ENCODE measurements at places on chromosomes 1 and 21.

DNA sequence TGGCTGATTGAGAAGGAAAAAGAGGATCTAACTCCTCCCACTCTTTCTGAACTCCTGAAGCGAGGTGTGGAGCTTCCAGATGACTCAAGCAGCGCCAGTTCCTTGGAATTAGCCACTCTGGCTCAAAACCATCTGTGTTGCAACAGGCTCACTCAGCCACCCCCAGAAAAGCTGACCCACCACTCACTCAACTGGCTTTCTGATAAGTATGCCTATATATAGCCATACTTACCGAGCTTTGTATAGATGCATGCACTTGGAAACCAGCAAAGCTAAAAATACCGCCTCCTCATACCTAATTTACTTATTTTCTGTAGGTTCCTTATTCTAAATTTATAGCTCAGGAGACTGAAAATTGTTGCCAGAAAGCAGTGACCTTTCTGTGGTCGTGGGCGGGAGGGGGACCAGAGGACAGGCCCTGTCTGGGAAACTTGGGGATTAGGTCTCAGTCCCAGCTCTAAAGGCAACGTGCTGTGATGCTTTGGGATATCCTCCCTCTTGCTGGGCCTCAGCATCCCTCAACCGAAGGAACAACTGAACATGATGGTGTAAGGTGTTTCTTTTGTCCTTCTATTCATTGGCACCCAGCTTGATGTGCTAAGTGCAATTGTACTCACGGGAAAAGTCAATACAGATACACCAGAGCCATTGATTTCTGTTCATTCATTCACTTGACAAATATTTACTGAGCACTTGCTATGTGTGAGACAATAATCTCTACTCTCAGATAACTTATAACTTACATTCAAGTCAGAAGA lies 65.7 kb downstream of the NENF start:
- H3K4me1 ChIP-seq = no peaks in the 10 kb centered on the region
- H3K36me3 ChIP-seq = no peaks in the 10 kb centered on the region
- H3K27ac ChIP-seq = no peak overlapping the region
- H3K27me3 ChIP-seq = peaks cover 6% of the 10 kb centered on the region

DNA sequence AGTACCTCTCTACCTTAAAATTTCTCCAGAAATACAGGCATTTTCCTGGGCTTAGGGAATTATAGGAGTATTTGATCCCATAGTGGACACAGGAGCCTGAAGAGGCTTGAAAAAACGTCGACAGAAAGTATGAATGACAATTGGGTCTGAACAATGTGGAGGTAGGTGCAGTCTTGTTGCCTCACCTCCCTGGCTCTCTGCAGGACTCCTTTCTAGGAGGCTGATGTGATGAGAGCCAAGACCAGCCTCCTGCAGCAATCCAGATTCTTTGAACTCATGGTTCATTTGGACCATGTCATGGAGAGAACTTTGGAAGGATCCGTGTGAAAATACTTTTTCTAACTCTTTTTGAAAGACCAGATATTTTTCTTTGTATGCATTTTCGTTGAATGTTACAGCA lies 50.5 kb upstream of the MTF2 start:
- H3K36me3 ChIP-seq = no peaks in the 10 kb centered on the region
- no peak overlapping the region for H3K4me3 ChIP-seq
- no peak for DNase-seq
- peaks cover 3% of the 10 kb centered on the region for H3K27me3 ChIP-seq
- no peak overlapping the region for H3K27ac ChIP-seq
- H3K4me1 ChIP-seq = peaks cover 19% of the 10 kb centered on the region

- peaks cover 19% of the 10 kb centered on the region for H3K27me3 ChIP-seq
- H3K4me1 ChIP-seq = peaks cover 9% of the 10 kb centered on the region
- no peak overlapping the region for H3K27ac ChIP-seq
- H3K4me3 ChIP-seq = no peak overlapping the region
- H3K36me3 ChIP-seq = no peaks in the 10 kb centered on the region
- no peak for DNase-seq
Observed at GRCh38 chr21:33035147-33035546, 9.4 kb downstream of the OLIG2 start.

DNA sequence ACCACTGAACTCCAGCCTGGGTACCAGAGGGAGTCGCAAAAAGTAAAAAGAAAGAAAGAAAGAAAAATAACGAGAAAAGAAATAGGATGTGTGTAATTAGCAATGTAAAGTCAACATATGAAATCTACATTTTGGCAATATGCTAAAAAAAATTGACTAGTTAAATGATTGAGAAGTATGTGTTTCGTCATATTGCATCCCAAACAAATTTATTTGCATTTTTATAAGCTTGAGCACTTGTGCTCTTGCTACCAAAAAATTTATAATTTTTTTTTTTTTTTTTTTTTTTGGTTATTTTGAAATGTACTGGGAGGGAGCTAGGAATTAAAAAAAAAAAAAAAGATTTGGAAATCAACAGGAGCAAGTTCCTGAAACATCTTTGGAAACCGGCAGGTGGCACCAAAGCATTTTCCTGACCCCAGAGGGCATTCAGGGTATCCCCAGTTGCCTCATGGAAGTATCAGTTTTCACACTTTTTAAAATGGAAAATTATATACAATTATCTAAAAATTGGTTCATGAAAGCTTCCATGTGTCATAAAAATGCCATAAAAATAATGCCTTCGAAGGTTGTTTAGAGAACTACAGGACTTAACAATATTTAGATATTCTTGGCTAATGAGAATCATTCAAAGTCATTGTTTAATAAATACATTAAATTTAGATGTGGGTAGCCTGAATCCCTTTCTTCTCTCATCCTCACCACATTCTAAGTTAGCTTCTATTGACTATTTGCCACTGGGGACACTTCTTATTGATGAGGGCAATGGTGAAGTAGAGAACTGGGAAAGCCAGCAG lies 4.8 kb upstream of the HEATR1 start:
- DNase-seq = peak; percentile 40
- H3K27me3 ChIP-seq = peaks cover 23% of the 10 kb centered on the region
- H3K4me3 ChIP-seq = no peak overlapping the region
- H3K4me1 ChIP-seq = no peaks in the 10 kb centered on the region
- H3K27ac ChIP-seq = no peak overlapping the region
- H3K36me3 ChIP-seq = no peaks in the 10 kb centered on the region

DNA sequence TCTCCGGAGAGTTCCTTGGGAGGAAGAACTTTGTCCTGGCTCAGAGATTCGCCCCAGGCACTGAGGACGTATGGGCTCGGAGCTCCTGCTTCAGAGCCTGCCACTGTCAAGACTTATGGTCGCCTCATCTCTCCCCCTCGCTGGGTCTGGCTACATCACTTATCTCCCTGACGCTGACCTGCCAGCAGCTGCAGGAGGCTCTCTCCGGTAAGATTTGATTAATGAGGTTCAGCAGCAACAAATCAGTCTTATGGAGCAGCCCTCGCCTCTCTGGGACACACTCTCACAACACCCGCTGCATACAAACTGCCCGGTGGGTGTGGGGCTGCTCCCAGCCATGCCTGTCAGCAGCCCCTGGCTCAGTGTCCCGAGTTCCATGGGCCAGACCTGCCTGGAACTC lies 297.8 kb downstream of the RRAGC start:
- H3K4me1 ChIP-seq = peaks cover 47% of the 10 kb centered on the region
- no peaks in the 10 kb centered on the region for H3K36me3 ChIP-seq
- no peak for DNase-seq
- H3K27me3 ChIP-seq = peaks cover 27% of the 10 kb centered on the region
- H3K4me3 ChIP-seq = no peak overlapping the region

DNA sequence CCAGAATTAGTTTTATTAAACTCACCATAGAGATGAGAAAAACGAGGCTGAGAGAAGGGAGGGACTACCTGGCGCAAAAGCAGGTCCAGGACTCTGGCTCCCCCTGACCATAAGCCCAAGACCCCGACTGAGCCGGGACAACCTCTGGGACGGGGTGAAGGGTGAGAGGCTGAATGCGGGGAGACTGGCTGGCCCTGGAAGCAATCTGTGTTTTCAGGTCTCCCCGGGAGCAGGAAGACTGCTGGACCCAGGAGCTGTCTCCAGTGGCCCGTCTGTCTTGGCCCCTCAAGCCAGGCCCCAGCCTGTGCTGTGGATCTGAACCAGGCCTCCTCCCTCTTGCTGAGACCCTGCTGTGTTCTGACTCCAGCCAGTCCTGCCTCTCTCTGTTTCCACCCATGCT lies 240.8 kb downstream of the TRABD2B start:
- no peak for DNase-seq
- H3K27ac ChIP-seq = no peak overlapping the region
- H3K36me3 ChIP-seq = no peaks in the 10 kb centered on the region
- peaks cover 9% of the 10 kb centered on the region for H3K27me3 ChIP-seq
- no peaks in the 10 kb centered on the region for H3K4me1 ChIP-seq

DNA sequence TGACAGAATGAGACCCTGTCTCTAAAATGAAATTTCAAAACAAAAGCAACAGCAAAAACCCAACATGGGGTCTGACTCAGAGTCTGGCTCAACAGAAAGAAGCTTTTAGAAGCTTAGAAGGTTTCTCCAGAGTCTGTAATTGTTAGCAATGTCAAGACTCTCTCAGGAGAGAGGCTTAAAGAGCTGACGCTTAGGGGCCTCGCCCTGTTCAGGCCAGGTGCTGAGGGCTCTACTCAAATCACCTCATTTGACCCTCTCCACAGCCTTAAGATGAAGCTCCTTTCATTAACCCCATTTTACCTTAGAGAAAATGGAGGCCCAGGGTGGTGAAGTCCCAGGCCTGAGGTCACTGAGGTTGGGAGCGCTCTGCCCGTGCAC lies 5.3 kb upstream of the KIF17 start:
- H3K4me1 ChIP-seq = peaks cover 2% of the 10 kb centered on the region
- H3K27me3 ChIP-seq = peaks cover 6% of the 10 kb centered on the region
- H3K27ac ChIP-seq = no peak overlapping the region
- no peaks in the 10 kb centered on the region for H3K36me3 ChIP-seq
- DNase-seq = no peak

DNA sequence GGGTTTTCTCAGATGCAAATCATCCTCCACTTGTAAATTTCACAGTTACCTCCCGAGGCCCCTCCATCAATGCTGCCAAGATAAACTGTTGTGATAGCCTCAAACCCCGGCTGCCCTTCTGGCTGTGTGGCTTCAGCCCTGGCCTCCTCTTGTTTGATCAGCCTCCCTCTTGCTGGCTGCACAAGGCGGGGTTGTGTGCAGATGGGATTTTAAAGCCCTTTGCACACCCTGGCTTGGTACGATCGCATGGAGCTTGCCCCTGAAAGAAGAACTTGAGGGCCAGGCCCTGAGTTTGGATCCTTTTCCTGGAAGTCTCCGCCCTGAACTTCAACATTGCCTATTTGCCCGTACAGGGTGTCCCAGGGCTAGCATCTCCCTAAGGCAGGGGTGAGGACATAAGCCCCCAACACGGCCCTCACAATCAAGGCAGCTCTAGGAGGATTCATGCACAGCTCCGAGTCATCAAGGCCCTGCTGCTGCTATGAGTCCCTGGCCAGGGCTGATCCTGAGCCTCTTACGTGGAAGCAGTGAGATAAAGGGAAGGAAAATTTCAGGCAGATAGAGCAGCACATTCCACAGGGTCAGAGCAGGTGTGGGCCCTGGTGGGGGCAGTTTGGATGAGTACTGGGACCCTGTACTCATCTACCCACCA lies 181.2 kb upstream of the VAMP3 start:
- no peaks in the 10 kb centered on the region for H3K36me3 ChIP-seq
- DNase-seq = no peak
- H3K4me3 ChIP-seq = no peak overlapping the region

DNA sequence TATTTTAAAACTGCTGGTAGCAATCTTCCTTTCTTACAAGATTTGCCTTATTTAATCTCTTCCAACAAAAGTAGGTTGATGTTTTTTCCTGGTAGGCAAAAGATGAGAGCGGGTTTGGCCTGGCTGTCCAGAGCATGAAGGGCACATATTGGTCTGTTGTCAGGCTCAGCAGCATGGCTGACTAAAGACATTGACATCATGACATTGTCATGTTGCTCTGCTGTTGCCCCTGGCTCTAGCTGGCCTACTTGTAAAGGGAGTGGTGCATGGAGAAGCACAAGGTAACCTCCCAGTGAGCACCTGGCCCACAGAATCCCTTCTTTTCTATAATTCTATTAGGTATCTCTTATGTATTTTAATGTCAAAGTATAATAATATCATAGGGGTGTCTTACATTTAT lies 23.6 kb downstream of the GNPAT start:
- H3K27ac ChIP-seq = no peak overlapping the region
- no peaks in the 10 kb centered on the region for H3K27me3 ChIP-seq
- H3K4me1 ChIP-seq = no peaks in the 10 kb centered on the region

GRCh38 chr1:204181116-204181515 lies 15.0 kb upstream of the REN start:
- no peak overlapping the region for H3K27ac ChIP-seq
- no peaks in the 10 kb centered on the region for H3K36me3 ChIP-seq
- no peak overlapping the region for H3K4me3 ChIP-seq
- DNase-seq = no peak

DNA sequence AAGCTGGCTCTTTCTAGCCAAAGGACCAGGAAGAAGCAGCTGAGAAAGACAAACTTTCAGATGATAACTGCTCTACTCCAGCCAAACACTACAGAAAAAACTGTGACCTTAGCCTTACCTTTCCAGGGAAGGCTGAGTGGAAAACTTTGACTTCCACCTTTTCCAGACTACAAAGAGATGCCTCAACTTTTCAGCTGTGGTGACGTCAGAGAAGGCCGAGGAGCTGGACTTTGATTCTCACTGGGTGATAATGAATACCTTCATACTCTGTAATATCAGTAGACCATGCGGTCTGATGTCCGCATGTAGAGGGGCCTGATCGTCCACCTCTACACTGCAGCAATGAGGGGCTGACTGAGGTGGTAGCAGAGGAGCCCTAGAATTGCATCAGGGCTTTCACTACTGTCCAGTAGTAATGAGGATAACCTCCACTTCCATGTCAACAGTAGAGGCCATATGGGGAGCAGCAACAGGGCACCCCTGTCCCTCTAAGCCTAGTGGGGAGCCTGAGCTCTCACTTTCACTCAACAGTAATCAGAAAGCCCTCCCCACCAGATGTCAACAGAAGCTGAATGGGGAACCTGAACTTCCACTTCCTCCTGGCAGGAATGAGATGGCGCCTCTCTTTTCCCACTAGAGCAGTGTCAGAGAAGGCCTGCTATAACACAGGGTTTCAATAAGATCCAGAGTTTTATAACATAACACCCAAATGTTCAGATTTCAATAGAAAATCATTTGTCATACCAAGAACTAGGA lies 28.4 kb upstream of the PADI1 start:
- H3K27ac ChIP-seq = no peak overlapping the region
- peaks cover 5% of the 10 kb centered on the region for H3K4me1 ChIP-seq
- H3K4me3 ChIP-seq = no peak overlapping the region
- peaks cover 22% of the 10 kb centered on the region for H3K27me3 ChIP-seq
- DNase-seq = no peak
- no peaks in the 10 kb centered on the region for H3K36me3 ChIP-seq
